ENCODE measurements at places on chromosomes 7 and 10.

- no peak for DNase-seq
These were observed 28.5 kb downstream of the CXCL12 start for GRCh38 chr10:44356139-44357022.

DNA sequence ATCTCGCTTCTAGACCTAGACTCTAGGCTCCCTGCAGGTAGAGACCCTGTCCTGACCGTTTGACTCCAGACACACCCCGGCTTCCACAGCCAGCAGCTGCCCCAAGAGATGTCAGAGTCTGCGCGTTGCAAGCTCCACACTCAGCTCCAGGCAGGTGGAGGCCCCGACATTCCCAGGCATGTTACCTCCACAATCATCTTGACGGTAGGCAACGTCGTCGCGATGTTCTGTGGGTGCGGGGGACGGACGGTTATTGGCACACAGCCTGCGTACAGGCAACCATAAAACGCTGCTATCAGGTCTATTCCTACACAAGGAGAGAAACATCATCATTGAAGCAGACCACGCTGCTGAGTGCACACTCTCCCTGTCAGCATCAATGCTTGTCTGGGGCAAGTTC, 213.2 kb downstream of the ZMYND11 start:
- no peak for DNase-seq

- no peak for DNase-seq
These were observed 6.7 kb upstream of the INHBA start for GRCh38 chr7:41709621-41710020.

DNA sequence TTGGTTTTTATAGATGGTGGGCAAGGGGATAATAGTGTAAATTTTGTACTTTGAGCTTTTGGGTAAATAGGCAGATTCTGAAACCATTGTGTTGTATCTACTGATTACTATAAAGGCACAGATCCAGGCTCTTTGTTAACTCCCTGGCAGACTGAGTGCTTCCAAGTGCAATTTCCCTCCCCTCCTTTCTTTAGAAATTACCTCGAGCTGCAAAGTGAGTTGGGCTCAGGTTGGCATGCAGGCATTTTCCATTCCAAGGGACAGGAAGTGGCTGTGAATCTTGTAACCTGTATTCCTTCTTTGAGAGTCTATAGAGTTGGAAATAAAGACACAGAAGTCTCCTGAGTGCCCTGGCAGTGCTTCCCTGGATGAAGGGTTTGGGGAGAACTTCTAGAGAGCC, 494.2 kb upstream of the GALNT17 start:
- no peak for DNase-seq

- DNase-seq, result no peak
These were observed 70.5 kb downstream of the SDK1 start for GRCh38 chr7:3371601-3372000.

GRCh38 chr7:111138193-111138569, 47.3 kb downstream of the LRRN3 start:
- no peak for DNase-seq

GRCh38 chr7:46908770-46909169, 673.1 kb downstream of the TNS3 start:
- DNase-seq, result no peak

- no peak for DNase-seq
These were observed 223.2 kb downstream of the ELMO1 start for GRCh38 chr7:37225285-37225969.

Data from nucleus accumbens (tissue), 56 donors.